Neuronal stem cell (in vitro differentiated cells): ENCODE measurements at places on chromosomes 7 and 10.

DNA sequence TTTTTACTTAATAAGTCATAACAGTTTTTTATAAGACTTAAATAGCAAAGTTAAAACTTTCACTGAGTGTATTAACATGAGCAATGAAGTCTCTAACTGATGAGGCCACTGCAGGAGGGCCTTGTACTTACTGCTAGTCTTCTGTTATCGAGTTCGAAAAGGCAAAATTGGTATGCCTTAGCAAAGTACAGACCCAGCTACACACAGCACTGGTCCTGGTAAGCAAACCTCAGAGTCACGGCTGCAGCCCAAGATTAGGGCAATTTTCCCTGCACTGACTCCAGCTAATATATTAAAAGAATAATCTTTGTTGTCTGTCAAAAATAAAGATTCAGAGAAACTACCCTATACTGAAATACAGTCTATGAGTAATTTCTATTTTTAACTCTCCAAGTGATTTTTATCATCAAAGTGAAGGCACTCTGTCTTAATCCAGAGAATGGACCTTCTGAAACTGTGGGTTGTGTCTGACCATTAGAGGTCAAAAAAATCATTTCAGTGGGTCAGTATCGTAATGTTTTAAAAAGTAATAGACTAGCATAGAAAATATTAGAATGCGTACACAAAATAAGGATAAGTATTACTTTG is 85.7 kb downstream of the HBP1 start:
- DNase-seq, result no peak

GRCh38 chr7:37656913-37657530 is 26.5 kb upstream of the GPR141 start:
- no peak for DNase-seq

DNA sequence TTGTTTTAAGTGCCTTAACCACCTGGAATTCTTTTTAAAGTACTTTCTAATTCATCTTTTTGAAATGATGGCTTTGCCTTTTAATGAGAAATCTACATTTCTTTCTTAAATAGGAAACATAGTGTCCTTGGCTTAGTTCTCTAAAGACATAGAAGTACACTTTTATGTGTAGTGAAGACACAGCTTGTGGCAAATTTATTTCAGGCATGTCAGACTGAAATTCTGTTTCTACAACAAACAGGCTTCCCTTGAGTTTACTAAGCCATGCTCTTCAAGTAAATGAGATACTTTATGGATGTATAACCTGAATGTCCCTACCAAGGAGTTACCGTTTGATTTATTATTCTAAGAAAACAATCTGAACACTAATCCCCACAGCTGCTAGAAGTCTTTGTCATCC is 136.9 kb upstream of the MAGI2 start:
- no peak for DNase-seq

GRCh38 chr10:118720685-118721538 is 33.9 kb downstream of the CACUL1 start:
- DNase-seq, result peak; percentile 63

- no peak for DNase-seq
Observed at GRCh38 chr7:123770378-123770777, 21.6 kb upstream of the WASL start.

GRCh38 chr10:16999665-17000451 is 129.8 kb downstream of the CUBN start:
- no peak for DNase-seq

- peak; percentile 66 for DNase-seq
Observed at GRCh38 chr7:52088008-52088901, 771.6 kb upstream of the COBL start.

- no peak for DNase-seq
Observed at GRCh38 chr7:141436139-141436538, 115.1 kb upstream of the AGK start.

DNA sequence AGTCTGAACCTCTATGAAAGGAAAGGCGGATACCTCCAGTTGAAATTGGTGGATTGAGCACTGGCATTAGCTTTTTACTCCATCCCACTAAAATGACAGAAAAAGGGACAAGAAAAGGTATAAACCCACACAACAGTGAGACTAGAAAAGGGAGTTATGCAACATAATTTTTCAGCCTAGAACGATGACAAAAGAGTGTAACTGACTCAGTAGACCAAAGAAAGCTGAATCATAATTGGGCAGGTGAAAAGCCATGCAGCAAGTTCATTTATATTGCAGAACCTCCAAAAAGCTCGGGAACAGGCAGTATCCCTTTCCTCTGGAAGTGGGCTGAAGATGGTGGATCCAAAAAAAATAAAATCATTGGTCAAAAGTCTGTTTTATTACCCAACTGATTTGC is 30.5 kb upstream of the ZCCHC24 start:
- DNase-seq, result no peak

DNA sequence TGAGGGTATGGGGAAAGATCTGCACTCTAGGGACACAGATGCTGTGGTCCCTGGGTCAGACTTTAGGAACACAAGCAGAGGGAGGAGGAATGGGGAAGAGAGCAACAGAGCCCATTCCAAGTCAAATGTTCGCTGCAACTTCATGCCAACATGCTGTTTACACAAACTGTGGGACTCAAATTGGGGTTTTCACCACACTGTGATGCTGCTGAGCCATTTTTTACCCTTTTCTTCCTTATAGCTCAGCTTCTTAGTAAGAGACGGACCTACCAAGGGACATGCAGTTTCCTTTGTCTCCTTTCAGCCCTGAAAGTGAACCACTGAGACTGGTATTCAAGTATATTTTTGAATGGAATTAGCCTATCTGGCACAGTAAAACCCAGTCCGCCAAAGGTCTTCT is 64.3 kb upstream of the AGK start:
- DNase-seq, result no peak

GRCh38 chr10:43091846-43092245 is 15.0 kb downstream of the RET start:
- no peak for DNase-seq

GRCh38 chr7:75662579-75663301 is 76.0 kb downstream of the HIP1 start:
- no peak for DNase-seq

- no peak for DNase-seq
Observed at GRCh38 chr10:125264091-125264490, 103.7 kb upstream of the CTBP2 start.

GRCh38 chr7:79719216-79719615 is 265.7 kb upstream of the MAGI2 start:
- DNase-seq, result no peak

- no peak for DNase-seq
Observed at GRCh38 chr10:6038071-6038631, 24.0 kb downstream of the IL2RA start.

- DNase-seq, result peak; percentile 63
Observed at GRCh38 chr10:99612167-99612831, 7.9 kb downstream of the SLC25A28 start.

DNA sequence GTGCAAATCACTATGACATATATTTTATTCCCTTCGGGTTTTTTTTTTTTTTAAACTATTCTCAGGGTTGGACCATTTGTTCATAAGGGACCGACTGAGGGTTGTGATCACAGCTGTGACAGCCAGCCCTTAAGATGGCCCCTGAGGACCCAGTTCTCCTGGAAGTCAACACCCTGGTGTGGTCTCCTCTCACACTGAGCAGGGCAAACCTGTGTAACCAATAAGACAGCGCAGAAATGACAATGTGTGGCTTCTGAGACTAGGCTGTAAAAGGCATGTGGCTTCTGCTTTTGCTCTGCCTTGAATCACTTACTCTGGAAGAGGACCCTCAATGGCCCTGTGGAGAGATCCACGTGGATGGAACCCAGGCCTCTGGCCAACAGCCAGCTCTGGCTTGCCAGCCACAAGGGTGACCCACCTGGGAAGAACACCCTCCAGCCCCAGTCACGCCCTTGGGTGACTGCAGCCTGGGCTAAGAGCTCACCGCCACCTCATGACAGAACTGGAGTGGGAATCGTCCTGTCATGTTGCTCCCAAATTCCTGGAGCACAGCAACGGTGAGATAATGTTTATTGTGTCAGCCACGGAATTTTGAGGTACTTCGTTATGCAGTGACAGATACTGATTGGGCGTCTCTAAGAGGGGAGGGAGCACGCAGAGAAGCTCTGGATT is 127.1 kb downstream of the CLEC2L start:
- no peak for DNase-seq

DNA sequence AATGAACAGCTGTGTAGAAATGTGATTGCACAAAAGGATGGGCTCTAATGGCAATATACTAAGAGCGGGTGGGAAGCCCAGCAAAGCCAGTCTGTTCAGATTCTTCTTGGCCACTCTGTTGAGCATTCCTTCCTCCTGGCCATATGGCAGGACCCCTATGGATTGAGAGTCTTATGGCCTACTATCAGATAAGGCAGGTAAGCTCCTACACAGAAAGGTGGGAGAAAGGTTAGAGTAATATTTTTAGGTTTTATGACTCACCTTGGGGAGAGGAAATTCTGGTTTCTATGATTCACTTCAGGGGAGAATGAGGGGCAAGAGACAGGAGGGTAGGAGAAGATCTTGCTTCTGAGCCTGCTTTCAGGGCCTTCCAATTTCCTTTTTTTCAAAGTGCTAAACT is 15.1 kb upstream of the AKR1B10 start:
- no peak for DNase-seq

DNA sequence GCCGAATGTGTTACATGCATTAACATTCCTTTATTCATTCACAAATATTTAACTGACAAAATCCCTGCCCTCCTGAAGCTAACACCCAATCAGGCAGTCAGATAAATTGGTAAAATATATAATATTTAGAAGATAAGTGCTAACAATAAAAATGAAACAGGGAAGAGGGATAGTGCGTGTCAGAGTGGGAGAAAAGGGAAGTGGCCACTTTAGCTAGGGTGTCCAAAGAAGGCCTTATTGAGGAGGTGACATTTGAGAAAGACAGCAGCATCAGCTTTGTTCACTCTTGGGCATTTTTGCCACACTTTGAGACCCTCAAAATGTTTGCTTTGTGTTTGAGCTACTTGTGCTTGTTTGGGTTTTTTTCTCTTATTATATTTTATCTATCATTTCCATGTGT is 317.8 kb downstream of the SNX13 start:
- DNase-seq, result no peak

DNA sequence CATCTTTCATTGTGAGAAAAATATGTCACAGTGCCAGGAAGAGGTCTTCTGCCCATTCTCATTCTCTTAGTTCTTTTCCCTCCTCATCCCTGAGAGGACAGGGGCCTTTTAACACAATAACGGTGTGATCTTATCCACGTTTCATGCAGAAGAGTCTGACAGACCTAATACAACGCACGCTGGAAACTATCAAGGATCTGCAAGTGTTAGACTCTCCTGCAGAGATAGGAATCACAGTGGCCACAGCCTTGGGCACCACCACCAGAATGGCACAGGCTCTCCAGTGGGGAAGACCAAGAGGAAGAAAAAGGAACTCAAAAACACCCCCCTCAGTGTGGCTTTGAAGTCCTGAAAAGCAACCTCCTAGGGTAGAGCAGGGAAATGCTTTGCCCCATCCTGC is 72.6 kb upstream of the LAMB4 start:
- DNase-seq, result no peak

DNA sequence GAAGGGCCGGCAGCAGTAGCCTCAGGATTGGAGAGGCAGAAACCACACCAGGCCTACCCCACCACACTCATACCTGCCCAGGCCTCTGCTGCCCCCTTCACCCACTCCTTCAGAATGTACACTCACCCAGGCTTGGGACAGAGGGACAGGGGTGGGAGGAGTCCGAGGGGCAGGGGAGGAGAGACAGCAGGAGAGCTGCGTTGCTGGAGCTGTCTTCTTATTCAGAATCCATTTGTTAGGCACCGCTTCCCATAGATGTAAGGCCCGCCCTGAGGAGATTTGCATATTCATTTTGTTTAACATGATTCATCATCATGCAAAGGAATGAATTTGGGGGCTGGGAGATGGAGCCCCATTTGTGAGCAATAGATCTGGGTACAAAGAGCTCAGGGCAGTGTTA is 156.7 kb downstream of the CDH23 start:
- no peak for DNase-seq
